GDM1 (cell line): ENCODE measurements at places on chromosomes 1 and 21.

DNA sequence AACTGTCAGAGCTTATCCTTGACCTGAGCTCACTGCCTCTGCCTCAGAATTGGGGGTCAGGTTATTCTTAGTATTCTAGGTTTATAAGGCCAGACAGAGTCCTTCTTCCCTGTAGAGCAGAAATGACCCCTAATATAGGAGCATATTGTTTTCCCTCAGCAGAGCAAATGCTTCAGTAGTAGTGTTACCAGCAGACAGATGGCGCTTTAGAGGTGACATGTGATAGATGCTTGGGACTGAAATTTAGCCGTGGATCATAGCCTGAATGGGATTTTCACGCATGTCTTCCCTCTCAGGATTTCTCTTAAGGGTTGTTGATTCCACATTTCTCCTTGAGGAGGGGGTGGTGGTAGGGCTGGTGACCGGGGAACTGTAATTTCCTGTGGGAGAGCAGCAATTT, 24.5 kb downstream of the ADARB1 start:
- no peak for DNase-seq

- DNase-seq: no peak
Measured at GRCh38 chr1:200090252-200091159, 63.0 kb downstream of the NR5A2 start.

- no peak for DNase-seq
Measured at GRCh38 chr1:4312024-4312423, 342.4 kb upstream of the AJAP1 start.

DNA sequence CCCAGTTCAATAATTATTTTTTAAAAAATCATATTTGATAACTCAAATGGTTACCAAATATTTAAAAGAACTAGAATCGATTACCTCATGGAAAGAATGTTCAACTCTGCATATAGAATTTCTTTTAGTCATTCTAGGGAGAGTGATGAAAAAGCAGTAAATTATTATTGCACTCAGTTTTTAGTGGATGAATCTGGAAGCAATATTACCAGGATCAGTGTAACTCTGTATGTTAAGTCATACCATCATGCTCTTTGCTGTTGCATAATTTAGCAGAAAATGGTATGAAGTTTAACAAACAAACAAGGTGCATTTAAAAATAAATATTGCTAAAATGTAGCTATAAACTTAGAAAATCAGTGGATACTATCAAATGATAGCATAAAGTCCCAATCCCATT, 46.1 kb upstream of the ARHGAP29 start:
- no peak for DNase-seq

- DNase-seq: no peak
Measured at GRCh38 chr1:33093004-33093403, 12.1 kb downstream of the AZIN2 start.

- no peak for DNase-seq
Measured at GRCh38 chr1:101376121-101377083, 139.6 kb downstream of the S1PR1 start.

DNA sequence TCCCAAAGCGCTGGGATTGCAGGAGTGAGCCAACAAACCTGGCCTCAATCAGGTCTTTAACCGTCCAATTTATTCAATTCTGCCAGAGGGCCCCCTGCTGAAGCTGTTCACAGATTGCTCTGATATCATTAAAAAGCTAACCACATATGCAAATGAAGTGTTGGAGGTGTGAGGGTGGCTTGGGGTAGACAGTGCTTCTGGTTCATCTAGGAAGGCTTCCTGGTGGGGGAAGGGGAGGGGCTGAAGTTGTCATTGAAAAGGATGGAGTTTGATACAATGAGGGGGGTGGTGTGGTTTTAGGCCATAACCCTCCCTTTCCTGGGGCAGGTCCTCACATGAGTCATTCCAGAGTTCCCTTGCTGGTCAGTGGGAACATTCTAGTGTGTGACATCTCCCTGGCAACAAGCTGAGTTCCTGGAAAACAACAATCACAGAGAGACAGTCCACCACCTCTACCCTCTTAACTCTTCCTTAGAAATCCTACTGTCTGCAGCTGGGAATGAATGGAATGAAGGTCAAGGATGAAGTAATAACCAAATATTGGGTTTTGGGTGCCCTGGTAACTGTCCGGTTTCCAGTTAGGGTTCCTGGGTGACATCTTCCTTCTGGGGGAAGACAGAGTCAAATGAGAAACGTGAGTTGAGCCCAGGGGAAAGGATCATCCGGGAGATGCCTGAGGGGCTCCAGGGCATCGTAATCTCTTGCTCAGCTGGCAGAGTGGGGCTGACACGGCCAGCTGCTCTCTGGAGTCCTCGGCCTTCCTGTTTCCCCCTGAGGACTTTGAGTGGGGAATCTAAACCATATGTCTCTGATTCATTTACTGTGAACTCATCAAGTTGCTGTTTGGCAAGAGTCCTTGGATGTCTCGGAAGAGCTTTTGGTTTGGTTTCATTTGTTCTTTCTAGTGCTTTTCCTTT, 32.2 kb downstream of the BATF3 start:
- DNase-seq: no peak

DNA sequence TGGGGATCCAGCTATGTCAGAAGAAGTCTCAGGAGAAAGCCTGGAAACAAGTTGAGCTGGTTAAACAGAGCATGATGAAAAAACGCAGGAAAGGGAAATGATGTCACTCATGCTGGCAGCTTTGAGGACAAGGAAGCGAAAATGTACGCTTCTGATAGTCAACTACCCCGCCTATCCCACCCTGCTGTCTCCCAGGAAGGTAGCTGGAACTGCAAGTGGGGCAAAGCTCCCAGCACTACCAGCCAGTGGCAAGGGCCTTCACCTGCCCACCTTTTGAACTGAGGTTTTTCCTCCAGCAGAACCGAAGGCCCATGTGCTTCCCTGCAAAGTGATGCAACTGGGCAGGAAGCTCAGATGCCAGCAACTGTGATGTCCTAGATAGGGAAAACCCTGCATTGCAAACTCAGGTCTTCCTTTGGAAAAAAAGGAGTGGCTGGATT, 6.3 kb upstream of the IL20 start:
- no peak for DNase-seq

- no peak for DNase-seq
Measured at GRCh38 chr1:71422221-71422620, 341.4 kb upstream of the ZRANB2 start.

DNA sequence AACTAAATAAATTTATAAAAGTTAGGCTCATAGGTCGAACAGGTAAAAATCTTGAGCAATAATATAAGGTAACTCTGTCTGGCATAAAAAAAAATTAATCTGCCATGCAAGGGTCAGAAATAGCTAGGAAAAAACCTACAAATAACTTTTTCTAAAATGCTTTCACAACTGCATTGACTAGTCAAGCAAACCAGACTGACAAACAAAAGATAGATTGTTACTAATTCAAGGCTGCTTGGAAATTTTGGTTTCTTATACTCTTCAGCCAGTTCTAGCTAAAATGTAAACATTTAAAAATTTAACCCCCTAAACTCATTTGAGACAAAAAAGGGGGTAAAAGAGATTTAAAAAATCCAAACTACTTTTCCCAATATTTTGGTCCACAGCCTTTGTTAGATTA, 40.8 kb downstream of the S100A10 start:
- no peak for DNase-seq

GRCh38 chr21:28604946-28605537, 387.6 kb downstream of the LTN1 start:
- DNase-seq: peak; percentile 49

GRCh38 chr21:44872649-44873355, 688 bp downstream of the PTTG1IP start:
- no peak for DNase-seq

GRCh38 chr1:92970990-92971689, 9.9 kb upstream of the DIPK1A start:
- no peak for DNase-seq

- no peak for DNase-seq
Measured at GRCh38 chr21:15066123-15066575, 1.3 kb upstream of the NRIP1 start.

- DNase-seq: no peak
Measured at GRCh38 chr1:15186846-15187151, 33.3 kb downstream of the TMEM51 start.

DNA sequence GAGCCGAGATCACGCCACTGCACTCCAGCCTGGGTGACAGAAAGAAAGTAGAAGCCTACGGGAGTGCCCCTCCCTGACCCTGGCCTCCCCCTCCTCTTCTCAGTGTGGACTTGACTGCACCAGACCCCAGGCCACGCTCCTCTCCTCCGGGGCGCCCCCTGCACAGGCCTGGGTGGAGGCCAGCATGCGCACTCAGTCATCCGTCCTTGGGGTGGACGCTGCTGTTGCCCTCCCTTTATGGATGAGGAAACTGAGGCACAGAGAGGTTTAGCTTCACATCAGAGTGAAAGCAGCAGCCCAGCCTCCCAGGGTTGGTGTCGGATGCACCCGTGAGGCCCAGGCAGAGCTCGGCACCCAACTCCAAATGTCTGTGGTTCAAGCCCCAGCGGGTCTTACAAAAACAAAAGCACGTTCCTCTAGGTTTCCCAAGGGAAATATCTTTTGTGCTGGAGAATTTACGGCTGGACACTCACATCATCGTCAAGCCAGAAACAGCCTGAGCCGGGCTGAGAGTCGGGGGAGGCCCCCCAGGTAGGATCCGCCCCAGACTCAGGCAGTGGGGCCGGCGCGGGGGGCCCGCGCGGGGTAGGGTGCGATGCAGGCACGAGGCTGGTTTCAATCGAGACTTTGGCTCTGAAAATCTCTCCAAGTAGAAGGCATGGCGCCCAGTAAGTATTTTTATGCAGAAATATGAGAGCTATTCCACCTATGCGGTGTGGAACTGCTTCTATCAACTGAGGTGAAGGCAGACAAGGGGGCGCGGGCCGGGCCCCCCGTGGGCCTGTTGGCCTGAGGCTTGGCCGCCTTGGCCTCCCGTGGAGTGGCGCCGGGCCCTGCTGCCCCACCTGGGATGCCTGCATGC, 36.6 kb downstream of the MORN1 start:
- DNase-seq: no peak

- DNase-seq: peak; percentile 89
Measured at GRCh38 chr1:247390116-247390791, 25.7 kb upstream of the NLRP3 start.

- no peak for DNase-seq
Measured at GRCh38 chr1:67729872-67730271, 44.9 kb downstream of the GADD45A start.

DNA sequence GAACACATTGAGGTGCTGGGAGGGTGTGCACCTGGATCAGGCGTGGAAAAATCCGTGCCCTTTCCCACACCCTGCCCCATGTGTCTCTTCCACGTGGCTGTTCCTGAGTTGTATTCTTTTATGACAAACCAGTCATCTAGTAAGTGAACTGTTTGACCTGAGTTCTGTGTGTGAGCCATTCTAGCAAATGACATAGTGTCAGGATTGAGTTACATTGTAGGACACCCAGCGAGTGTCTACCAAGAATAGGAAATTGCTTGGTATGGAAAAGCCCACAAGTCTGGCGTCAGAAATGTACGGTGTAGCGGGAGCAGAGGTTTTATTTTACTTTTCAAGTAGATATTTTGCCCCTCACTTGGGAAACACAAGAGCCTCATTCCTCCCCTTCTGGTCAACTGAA, 1.2 kb upstream of the MRAP start:
- DNase-seq: no peak

- no peak for DNase-seq
Measured at GRCh38 chr1:29436181-29436785, 200.0 kb downstream of the PTPRU start.

GRCh38 chr1:7491109-7491817, 279.8 kb upstream of the VAMP3 start:
- DNase-seq: no peak

DNA sequence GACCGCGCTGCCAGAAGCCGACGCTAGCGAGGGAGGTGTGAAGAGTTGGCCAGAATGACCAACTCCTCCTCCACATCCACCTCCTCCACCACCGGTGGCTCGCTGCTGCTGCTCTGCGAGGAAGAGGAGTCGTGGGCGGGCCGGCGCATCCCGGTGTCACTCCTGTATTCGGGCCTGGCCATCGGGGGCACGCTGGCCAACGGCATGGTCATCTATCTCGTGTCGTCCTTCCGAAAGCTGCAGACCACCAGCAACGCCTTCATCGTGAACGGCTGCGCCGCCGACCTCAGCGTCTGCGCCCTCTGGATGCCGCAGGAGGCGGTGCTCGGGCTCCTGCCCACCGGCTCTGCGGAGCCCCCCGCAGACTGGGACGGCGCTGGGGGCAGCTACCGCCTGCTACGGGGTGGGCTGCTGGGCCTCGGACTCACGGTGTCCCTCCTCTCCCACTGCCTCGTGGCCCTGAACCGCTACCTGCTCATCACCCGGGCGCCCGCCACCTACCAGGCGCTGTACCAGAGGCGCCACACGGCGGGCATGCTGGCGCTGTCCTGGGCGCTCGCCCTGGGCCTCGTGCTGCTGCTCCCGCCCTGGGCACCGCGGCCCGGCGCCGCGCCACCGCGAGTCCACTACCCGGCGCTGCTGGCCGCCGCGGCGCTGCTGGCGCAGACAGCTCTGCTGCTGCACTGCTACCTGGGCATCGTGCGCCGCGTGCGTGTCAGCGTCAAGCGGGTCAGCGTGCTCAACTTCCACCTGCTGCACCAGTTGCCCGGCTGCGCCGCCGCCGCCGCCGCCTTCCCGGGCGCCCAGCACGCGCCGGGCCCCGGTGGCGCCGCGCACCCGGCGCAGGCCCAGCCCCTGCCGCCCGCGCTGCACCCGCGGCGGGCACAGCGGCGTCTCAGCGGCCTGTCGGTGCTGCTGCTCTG, 1.2 kb downstream of the GPR88 start:
- no peak for DNase-seq

- peak; percentile 39 for DNase-seq
Measured at GRCh38 chr1:167629681-167630567, at the start of gene RCSD1. Gene RCSD1 (plus strand): TSS chr1:167630232. CDS start chr1:167630424, 192 bp downstream.

DNA sequence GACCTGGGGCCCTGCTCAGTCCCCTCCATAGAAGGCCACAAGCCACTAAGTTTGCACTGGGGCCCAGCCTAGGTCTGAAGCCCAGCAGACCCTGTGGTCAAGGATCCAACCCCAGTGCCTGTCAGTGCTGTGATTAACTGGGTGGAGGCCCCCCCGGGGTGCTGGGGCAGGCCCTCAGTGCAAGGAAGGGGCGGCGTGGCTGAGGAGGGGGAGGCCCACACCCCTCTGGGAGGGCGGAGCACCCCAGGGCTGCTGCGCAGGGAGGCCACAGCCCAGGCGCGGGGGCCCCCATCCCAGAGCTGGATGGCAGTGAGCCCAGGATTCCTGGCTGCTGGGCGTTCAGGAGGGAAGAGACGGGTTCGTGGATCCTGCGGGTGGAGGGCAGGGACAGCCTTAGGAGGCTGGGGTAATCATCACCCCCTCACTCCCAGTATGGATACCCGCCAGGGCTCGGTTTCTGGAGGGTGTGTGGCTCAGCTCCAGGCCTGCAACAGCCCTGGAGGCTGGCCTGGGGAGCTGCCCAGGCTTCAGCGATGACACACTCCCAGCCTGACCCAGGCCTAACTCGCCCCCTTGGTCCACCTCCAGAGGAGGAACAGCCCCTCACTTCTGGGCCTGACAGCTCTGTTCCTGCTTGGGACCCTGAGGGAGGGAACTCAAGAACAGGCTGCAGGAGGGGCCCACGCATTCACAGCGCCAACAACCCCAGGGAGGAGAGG, 890 bp downstream of the GJC2 start:
- no peak for DNase-seq

GRCh38 chr1:114803001-114803400, 22.5 kb upstream of the SIKE1 start:
- no peak for DNase-seq

- DNase-seq: no peak
Measured at GRCh38 chr1:29459620-29459945, 223.3 kb downstream of the PTPRU start.
